ENCODE measurements at places on chromosomes 12 and 14.

- DNase-seq, result no peak
Measured at GRCh38 chr14:96050482-96050881, 11.3 kb downstream of the C14orf132 start.

DNA sequence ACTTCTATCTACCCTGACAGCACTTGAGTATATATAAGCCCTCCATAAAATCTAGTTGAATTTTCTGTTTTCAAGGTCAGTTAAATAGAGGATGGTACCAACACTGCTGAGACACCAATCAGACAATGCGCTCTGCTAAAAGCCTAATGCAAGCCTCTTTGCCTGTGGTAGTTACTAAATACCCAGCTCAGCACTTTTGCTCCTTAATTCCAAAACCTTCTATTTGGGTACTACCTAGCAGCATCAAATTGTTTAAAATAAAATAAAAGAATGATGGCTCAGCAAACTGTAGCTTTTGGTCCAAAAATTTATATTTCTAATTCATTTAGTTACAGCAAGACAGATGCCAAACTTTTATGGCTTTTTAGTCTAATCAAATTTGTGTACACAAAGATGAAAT lies 107.9 kb downstream of the IPO8 start:
- no peak for DNase-seq

- DNase-seq, result no peak
Measured at GRCh38 chr12:29552324-29552927, 54.9 kb upstream of the OVCH1 start.

DNA sequence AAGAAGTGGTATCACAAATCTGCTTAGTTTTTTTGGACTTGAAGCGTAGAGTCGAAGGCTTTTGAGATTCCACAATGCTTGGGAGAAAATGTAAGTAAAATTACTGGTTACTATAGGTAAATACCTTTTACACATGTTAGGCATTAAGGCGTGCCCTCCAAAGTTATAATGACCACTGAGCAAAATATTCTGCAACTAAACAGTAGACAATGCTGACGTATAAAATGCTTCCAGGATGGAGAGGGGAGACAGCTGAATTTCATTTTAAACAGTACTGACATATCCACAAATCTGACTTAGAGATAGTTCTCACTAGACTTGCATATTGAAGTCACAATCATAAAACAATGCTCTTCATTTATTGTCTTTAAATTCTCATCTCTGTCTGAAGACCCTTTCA lies 144.5 kb upstream of the DCN start:
- DNase-seq, result no peak

DNA sequence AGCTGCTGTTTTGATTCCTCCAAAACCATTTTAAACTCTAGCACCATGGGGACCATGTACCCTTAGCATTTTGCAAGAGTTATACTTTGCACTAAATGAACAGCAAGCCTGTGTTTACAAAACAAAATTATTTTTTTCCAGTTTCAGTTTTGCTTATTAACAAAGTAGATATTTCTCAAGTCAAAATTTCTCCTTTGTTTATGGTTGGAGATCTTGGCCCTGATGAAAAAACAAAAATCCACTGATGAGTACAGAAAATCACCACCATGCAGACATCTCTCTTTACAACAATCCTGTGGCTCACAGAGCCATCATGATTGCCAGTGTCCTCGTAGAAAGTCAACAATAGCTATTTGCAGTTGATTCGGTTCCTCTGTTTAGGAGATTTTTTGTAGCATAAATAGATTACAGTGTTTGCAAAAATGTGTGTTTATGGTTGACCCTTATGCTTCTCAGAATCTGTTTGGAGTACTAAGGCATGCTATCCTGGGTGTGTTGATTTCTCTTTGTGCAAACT lies 201.1 kb upstream of the NUDT4 start:
- DNase-seq, result no peak

- DNase-seq, result peak; percentile 55
Measured at GRCh38 chr12:118061011-118061872, at the start of gene WSB2. WSB2 (minus strand) TSS chr12:118061179; CDS start chr12:118061048, 131 bp downstream.

GRCh38 chr14:63228217-63228616 lies 24.0 kb downstream of the RHOJ start:
- no peak for DNase-seq

- no peak for DNase-seq
Measured at GRCh38 chr12:54299515-54300224, 1.1 kb downstream of the NFE2 start.

DNA sequence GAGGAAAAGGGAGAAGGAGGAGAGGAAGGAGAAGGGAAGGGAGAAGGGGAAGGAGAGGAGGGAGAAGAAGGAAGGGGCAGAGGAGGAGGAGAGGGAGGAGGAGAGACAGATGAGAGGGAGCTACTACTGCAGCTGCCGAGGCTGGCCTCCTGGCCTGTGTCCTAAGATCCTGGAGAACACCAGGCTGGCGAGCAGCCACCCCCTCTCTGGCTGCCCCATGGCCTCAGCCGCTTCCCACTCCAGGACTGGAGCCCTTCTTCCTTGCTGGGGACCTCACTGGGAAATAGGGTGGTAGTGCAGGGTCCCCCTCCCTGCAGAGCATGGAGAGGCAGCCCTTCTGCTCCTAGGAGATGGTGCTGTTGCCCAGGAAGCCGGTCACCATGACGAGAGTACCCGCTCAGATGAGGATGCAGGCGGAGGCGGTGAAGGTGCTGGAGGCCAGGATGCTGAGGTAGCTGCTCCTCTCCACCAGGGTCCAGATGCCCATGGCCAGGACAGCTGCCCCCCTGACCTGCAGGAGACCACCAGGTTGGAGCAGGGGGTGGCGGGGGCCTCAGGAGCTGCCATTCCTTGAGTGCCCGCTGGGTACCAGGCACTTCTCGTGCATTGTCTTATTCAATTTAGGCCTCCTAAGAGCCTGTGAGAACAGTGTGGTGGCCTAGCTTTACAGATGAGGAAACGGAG lies 167.9 kb upstream of the PRMT8 start:
- DNase-seq, result no peak

DNA sequence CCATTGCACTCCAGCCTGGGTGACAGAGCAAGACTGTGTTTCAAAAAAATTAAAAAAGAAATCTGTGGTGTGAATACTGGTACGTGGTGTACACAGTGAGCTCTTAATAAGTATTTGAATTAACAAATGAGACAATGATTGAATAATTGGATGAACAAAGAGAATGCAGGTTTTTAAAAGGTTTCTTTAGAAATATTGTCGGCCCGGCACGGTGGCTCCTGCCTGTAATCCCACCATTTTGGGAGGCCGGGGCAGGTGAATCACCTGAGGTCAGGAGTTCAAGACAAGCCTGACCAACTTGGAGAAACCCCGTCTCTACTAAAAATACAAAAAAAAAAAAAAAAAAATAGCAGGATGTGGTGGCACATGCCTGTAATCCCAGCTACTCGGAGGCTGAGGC lies 6.6 kb downstream of the HIF1A start:
- DNase-seq, result no peak

All from HTR-8/SVneo (cell line).